Activated CD4-positive, alpha-beta T cell treated with anti-CD3 and anti-CD28 coated beads, Interleukin-2, amount 50 U/mL, for 24 hours (primary cell): ENCODE measurements at places on chromosomes 12 and 14.

DNA sequence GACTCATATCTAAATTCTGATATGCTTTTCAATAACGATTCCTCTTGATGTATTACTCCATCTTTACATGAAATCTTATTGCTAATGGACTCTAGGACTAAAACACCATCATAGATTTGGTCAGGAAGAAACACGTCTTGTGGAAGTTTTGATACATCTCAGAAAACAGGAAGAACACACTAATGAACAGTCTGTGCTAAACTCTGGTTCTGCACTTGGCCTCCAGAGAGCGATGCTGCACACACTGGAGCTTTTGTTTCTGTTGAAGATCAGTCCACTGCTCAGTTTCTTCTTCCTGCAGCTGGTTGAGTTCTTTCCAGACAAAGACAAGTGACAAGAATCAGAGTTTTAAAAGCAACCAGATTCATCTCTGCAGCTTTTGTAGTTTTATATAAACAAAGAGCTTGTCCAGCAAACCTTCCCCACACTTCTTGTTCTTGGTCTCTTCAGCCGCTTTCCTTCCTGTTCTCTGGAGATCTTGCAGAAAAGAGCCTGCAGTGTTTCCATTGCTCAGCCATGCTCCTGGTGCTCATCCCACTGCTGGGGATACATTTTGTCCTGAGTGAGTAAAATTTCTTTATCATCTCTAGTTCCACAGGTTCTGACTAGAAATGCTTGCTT is 229.1 kb upstream of the OR4E1 start:
- DNase-seq: no peak

GRCh38 chr14:35261774-35262173 is 30.4 kb upstream of the PSMA6 start:
- DNase-seq: no peak

- no peak for DNase-seq
Measured at GRCh38 chr12:5390174-5390799, 41.6 kb upstream of the NTF3 start.

GRCh38 chr14:95039993-95040348 is 117.4 kb downstream of the DICER1 start:
- no peak for DNase-seq

GRCh38 chr12:39930101-39930500 is 175.8 kb downstream of the SLC2A13 start:
- DNase-seq: no peak
